ENCODE measurements at places on chromosomes 2 and 18.

- DNase-seq = no peak
Measured at GRCh38 chr2:156037482-156037881, 295.0 kb downstream of the NR4A2 start.

- no peak for DNase-seq
Measured at GRCh38 chr2:164351536-164351935, 269.7 kb downstream of the GRB14 start.

DNA sequence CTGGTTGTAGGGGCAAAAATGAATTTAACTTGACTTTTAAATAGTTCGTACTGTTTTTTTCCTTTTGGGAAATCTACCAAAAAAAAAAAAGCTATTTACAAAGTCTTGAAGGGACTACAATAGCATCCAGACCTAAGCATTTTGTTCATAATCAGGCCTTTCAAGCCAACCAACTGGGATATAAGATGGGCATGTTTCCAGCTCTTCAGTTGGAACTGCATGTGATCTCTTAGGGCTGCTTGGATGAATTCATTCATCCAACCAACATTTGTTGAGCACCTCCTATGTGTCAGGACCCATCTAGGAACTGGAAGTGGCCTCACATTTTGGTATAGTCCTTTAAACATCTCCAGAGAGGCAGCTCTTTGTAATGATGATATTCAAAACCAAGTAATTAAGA is 98.6 kb downstream of the AAK1 start:
- DNase-seq = no peak

- peak; percentile 66 for DNase-seq
Measured at GRCh38 chr18:36179562-36180355, 7.5 kb upstream of the MOCOS start.

DNA sequence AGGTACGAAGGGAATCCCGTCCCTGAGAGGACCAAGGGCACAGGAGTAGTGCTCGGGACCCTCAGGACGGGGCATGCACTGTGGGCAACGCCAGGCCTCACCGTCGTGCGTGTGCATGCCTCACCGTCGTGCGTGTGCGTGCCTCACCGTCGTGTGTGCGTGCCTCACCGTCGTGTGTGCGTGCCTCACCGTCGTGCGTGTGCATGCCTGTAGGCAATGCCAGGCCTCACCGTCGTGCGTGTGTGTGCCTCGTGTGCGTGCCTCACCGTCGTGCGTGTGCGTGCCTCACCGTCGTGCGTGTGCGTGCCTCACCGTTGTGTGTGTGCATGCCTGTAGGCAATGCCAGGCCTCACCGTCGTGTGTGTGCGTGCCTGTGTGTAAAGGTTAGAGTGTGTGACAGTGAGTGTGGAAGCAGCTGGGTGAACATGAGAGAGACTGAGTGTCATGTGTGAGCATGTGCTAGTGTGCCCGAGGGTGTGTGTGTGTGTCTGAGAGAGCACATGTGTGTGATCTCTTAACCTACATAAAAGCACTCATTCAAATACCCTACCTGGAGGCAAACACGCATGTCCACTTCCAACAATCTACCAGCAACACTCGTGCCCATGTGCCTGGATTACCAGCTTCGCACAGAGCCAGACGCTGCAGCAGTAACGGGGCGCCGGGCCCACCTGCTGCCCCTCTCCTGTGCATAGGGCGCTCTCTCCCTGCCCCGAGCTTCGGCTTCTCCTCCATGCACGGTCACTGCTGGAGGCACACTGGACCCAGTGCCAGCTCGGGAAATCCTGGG is 36.3 kb downstream of the ZNF516 start:
- DNase-seq = no peak

GRCh38 chr18:37242091-37242490 is 323.5 kb downstream of the CELF4 start:
- no peak for DNase-seq

DNA sequence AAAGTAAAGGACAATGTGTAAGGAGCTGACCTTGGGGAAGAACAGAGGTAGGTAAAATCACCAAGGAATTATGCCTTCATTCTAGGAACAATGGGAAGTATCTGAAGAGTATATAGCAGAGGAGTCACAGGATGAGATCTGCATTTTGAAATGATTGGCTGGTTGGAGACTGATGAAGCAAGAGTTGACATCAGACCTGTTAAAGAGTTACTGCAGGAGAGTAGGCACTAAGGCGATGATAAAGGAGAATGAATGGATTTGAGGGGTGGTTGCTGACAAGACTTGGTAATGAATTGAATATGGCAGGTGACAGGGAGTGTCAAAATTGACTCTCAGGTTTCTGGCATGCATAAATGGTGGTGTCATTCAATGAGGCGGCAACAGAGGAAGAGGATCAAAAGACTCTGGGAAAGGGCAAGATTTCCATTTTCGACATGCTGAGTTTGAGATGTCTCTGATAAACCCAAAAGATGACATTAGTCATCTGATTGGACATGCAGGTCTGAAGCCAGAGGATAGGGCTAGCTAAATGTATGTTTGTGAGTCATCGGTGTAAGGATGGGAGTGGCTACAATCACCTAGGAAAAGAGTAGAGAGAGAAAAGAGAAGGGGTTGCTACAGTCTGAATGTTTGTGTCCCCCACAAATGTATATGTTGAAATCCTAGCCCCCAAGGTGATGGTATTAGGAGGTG is 236.5 kb downstream of the DYM start:
- DNase-seq = no peak

- peak; percentile 70 for DNase-seq
Measured at GRCh38 chr2:19893520-19894133, 8.2 kb downstream of the TTC32 start.

DNA sequence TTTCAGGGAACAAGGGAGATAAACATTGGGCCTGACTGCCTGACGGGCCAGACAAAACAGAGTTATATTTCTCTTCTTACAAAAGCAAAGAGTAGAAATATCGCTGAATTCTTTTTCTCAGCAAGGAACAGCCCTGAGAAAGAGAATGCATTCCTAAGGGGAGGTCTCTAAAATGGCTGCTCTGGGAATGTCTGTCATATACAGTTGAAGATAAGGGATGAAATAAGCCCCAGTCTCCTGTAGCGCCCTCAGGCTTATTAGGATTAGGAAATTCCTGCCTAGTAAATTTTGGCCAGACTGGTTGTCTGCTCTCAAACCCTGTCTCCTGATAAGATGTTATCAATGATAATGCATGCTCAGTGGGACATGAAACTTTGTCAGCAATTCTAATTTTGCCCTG is 134.9 kb upstream of the CNTNAP5 start:
- DNase-seq = no peak

- no peak for DNase-seq
Measured at GRCh38 chr18:45287531-45287930, 327.7 kb upstream of the SLC14A2 start.

- DNase-seq = peak; percentile 63
Measured at GRCh38 chr2:69116438-69116837, 103.5 kb downstream of the ANTXR1 start.

DNA sequence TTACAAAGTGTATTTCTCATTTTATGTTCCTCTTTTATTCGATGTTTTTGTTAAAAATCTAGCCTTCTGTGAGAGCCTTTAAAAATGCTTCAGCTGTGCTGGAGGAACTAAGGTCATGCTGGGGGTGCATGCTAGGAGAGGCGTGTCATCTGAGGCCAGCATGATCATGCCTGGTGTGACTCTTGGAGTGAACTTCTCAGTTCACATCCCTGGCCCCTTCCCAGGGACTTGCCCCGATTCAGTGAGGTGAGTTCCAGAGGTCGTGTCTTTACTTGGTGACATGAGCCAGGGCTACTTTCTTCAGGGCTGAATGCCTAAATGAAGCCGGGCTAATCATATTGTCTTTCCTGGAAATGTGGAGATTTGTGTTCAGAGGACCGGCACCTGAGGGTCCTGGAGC is 264.9 kb downstream of the MREG start:
- DNase-seq = peak; percentile 53

DNA sequence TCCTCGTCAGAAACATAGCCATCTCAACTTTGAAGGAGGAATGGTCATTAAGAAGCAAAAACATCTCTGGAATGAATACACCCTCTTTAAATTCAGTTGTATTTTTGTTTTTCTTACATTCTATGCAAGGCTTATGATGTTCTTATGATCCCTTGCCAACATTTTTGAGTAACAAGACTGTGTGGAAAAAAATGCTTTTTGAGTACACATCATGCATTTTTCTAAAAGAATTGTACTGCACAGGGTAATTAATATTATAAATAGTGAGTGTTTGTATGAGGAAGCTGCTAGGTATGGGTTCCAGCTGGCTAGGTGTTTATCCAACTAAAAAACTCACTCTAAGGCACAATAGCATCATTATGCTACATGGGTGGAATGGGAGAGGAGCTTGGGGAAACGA is 59.0 kb upstream of the SPATS2L start:
- peak; percentile 92 for DNase-seq

DNA sequence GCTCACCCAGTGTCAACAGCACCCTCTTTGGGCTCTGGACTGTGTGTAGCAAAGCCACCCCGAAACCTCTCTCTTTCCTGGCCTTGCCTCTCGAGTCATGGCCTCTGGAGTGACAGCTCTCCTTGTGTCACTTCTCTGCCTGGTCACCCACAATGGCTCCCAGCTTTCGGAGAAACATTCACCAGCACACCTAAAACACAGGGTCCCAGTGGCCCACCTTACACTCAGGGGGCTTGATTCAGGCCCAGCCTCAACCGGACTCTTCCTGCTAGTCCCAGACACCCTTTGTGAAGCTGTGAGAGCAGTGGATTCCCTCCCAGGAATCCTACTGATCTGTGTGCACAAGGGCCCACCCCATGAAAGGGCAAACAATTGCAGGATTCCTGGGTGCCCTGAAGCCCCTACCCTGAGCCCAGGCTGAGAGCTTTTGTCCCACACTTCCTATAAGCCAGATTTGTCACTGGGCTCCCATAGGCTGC is 137.2 kb upstream of the HAAO start:
- no peak for DNase-seq

DNA sequence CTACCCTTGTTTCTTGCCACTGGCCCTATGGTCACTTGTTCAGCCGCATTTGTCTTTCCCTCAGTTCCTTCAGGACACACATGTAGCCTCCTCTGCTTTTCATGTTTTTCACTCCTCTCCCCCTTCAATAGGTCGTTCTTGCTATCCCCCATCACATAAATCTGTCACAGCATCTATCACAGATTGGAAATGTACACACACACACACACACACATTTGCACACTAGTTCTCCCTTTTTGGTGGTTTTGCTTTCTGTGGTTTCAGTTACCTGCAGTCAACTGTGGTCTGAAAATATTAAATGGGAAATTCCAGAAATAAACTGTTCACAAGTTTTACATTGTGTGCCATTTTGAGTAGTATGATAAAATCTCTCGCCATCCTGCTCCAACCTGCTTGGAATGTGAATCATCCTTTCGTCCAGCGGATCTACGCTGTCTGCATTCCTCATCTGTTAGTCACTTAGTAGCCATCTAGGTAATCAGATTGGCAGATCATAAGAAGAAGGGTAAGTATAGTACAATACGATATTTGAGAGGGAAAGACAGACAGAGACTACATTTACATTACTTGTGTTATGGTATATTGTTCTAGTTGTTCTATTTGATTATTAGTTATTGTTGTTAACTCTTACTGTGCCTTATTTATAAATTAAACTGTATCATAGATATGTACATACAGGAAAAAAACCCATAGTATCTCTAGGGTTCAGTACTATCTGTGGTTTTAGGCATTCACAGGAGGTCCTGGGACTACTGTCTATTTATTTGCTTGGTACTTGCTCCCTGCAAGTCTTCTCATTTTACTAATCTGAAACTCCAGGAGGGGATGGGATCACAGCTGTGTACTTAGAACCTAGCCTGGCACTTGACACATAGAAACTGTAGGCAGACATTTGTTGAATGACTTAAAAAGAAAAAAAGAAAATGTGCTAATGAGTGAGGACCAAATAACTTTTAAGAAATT is 86.1 kb upstream of the PNPT1 start:
- peak; percentile 71 for DNase-seq

- no peak for DNase-seq
Measured at GRCh38 chr2:103396152-103396551, 634.3 kb downstream of the TMEM182 start.

GRCh38 chr2:108927936-108928659 is 60.9 kb downstream of the EDAR start:
- DNase-seq = peak; percentile 58

GRCh38 chr2:159939946-159940345 is 122.5 kb downstream of the PLA2R1 start:
- peak; percentile 26 for DNase-seq

- DNase-seq = no peak
Measured at GRCh38 chr2:175359710-175360109, 178.2 kb upstream of the ATP5MC3 start.

GRCh38 chr2:238450440-238450861 is 23.7 kb downstream of the ASB1 start:
- peak; percentile 13 for DNase-seq

DNA sequence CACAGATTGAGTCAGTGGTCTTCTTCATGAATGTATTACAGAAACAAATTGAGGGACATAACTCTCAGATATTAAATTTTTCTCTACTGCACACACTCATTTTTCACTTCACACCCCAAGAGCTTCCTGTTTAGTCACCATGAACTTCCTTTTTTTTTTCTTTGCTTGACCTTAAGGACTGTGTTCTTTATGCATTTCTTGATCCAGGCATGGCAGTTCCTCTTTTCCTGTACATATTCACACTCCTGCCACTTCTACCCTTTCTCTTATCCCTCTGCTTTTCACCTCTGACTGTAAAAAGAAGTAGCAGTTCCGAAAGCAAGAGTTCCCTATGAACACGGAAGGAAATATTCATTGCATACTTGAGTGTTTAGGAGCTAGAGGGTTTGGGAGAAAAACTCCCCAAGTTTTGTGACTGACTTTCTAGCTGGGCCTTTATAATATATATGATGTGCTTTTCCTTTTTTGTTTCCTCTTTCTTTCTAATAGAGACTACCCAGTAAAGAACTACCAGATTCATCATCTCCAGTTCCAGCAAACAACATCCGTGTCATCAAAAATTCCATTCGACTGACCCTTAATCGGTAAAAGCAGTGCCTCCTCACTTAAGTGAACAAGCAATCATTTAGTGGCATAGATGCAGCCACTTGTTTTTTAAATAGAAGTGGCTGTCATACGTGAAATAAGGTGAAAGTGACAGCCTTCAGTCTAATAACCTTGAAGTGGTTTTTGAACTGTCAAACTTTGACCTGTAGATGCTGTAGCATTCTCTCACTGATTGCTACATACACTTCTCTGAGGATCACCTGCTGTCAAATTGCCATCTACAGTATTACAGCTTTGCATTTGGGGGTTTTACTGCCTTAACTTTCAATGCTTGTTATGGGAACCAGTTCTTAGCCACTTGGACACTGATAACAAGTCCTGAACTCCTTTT is 40.8 kb downstream of the PAPOLG start:
- DNase-seq = no peak

- DNase-seq = no peak
Measured at GRCh38 chr2:1806254-1806653, 61.9 kb upstream of the PXDN start.

GRCh38 chr2:197229509-197230443 is 80.8 kb downstream of the ANKRD44 start:
- peak; percentile 66 for DNase-seq
